ENCODE measurements at places on chromosomes 3 and 15.
A peak's percentile ranks its signal among the peaks of the same experiment; 100 is the strongest.

DNA sequence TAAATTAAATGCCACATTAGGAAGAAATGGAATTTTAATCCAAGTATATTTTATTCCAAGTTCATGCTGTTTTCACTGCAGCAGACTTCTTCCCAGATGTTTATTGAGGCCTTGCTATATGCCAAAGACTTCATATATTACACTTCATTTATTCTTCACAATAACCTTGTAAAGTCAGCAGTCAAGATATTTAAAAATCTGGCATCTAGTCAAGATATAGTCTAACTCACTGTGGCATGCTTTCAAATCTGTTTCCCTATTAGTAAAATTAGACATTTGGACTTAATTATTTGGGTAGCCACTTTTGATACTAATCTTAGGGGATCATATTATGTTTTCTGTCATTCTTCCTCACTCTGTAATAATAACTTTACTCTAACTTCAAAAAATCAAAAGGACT is 81.5 kb upstream of the VGLL3 start:
- DNase-seq = no peak

GRCh38 chr3:85495602-85496001 is 536.8 kb downstream of the CADM2 start:
- DNase-seq = no peak

- no peak for DNase-seq
Measured at GRCh38 chr3:146164971-146165769, 4.2 kb upstream of the PLOD2 start.

- DNase-seq = no peak
Measured at GRCh38 chr3:12427551-12427950, 56.7 kb upstream of the TSEN2 start.

DNA sequence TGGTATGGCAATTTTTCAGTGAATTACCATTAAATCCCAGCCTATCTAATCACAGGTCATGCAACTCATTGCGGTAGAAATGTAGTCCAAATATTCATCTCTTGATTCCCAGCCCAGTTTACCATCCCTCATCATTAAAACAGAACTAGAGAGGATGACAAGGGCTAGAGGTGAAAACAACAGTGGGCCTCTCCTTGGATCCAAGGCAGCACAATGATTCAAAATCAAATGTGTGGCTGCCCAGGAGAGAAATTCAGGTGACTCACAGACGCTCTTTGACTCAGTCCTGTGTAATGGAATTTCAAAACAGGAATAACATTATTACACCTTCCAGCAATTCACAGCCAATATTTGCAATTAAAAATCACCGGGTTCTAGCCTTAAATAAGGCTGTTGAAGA is 246.5 kb downstream of the TBL1XR1 start:
- DNase-seq = no peak

DNA sequence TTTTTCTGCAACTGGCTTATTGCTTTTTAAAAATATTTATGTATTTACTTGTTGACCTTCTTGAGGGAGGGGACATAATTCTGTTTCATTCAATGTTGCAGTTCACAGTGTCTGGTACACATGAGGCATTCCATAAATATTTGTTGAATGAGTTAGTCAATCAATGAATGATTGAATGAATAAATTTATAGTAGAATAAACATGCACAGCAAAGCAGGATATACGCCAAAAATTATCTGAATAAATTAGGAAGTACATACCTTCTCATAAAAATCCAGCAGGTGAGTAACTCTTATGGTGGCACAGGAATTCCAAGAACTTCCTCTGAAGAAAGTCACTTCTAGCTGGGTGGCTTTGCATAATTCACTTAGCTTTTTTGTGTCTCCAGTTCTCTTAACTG is 469.4 kb upstream of the ATP11B start:
- no peak for DNase-seq

DNA sequence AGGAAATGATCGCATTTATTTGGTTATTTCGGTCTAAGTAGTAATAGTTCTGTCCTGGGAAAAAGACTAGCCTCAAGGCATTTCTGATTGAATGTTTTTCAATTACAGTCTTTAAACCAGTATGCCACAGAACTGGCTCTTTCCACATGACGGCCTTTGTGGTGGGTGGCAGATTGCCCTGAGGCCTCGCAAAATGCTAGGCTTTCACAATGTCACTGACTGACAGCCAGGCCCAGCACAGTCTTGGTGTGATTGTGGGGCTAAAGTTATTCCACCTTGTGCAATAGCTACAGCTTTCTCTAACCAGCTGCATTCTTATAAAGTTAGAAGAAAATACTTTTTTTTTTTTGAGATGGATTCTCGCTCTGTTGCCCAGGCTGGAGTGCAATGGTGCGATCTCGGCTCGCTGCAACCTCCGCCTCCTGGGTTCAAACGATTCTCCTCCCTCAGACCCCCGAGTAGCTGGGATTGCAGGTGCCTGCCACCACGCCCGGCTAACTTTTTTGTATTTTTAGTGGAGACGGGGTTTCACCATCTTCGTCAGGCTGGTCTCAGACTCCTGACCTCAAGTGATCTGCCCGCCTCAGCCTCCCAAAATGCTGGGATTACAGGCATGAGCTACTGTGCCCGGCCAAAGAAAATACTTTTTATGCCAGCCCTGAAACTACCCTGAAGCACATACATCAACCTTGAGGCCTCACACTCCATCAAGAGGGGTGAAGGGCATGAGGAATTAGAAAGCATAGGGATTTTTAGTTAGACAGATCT is 2.5 kb upstream of the ADIPOQ start:
- DNase-seq = no peak

DNA sequence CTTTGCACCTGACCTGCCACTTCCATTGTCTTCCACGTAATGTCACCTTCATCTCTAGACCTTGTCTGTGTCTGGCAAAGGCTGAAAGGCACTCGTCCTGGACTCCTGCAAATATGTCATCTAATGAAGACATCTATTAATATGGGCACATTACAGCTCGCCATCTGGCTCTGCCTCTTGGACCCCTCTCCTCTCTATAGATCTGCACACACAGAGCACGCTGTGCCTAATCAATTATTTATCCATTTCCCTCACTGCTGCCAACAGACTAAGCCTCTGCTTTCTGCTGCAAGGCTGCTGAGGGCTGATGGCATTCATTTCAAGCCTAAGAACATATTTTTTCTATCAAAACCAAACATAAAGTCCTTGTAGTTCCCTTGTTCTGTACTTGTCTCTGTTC is 573.0 kb downstream of the TUSC7 start:
- no peak for DNase-seq

DNA sequence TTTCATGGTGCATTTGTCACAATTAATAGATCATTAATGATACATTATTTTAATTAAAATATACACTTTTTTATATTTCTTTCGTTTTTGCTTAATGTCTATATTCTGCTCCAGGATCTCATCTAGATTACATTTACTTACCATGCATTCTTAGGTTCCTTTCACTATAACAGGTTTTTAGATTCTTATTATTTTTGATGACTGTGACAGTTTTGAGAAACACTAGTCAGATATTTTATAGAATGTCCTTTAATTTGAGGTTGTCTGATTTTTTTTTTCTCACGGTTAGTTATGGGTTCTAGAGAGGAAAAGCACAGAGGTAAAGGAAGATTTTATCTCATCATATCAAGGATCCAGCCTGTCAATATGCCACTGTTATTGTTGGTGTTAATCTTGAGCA is 595.8 kb upstream of the BCHE start:
- no peak for DNase-seq

DNA sequence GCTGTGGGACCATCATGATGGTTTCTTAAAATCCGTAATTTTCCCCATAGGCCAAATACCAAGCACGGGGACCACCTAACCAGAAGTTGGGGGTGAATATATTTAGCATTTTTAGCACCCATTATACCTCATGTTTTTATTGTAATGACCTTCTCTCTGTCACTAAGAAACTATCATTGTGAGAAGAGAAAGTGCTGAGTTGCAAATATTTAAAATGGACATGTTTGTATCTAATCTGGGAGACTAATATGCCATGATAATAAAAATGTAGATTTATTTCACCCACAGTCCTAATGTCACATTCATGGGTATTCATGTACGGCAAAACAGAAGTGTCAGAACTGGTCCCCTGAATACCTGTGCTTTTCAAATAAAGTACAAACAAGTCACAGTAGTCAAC is 398.9 kb upstream of the NR2F2 start:
- no peak for DNase-seq

GRCh38 chr15:26037369-26037768 is 174.2 kb upstream of the ATP10A start:
- no peak for DNase-seq

DNA sequence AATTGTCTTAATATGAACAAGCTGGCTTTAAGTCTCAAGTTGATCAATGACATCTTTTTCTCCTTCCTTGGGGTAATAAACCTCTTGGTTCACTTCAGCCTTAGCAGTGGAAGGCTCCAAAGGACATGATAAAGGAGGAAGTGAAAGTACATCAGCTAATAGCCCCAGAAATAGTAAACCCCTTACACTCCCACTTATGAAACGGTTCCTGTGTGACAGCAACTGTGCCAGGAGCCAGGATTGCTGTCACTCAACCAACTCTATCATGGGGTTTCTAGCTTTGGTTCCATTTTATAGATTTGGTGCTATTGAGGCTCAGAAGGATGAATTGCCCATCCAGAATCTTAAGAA is 216.7 kb downstream of the ABHD5 start:
- DNase-seq = no peak

- no peak for DNase-seq
Measured at GRCh38 chr15:94887391-94887790, 656.0 kb downstream of the MCTP2 start.

DNA sequence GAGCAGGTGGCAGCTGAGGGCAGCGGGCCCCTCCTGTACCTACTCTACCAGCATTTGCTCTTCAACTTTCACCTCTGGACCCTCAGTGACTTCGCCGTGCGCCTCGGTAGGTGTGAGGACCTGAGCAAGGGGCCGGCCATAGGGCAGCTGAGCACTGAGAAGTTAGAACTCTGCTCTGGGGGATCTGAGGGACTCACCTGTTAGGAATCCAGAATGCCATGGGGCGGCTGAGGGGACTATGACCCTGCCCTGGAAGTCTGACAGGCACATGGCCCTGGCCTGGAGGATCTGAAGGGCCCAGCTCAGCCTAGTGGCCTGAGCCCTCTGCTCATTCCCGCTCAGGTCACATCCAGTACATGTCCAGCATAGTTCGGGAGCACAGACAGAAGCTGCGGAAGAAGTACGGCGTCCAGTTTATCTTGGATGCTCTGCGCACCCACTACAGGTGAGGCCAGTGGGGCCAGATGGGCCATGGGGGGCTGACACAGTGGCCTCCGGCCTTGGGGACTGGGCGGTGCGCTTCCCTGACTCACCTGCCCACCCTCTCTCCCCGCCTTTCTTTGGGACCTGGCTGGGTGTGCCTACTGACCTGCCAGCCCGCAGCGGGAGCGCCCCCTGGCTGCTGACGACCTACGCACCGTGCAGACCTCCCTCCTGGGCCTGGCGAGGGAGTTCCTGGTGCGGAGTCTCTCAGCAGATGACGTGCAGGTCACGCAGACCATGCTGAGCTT is 18.8 kb downstream of the NBEAL2 start:
- peak; percentile 77 for DNase-seq

GRCh38 chr3:63069806-63070475 is 194.7 kb upstream of the CADPS start:
- DNase-seq = no peak

DNA sequence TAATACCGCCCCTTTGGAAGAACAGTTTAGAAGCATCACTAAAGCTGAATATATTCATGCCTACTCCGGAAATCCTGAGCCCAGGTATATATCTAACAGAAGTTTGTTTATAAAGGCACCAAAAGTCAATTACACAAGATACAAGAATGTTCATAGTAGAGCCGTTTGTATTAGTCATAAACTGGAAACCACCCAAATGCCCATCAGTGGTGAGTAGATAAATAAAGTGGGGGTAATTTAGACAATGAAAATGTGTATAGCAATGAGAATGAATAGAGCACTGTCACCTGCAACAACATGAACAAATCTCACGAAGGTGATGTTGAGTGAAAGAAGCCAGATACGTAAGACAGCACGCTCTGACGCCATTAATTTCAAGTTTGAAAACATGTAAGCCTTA is 68.3 kb upstream of the GLCE start:
- no peak for DNase-seq
